CD4-positive, alpha-beta T cell treated with Interleukin-12 subunit alpha and Interleukin-12 subunit beta, for 1 hour (primary cell): ENCODE measurements at places on chromosomes 16 and 17.

DNA sequence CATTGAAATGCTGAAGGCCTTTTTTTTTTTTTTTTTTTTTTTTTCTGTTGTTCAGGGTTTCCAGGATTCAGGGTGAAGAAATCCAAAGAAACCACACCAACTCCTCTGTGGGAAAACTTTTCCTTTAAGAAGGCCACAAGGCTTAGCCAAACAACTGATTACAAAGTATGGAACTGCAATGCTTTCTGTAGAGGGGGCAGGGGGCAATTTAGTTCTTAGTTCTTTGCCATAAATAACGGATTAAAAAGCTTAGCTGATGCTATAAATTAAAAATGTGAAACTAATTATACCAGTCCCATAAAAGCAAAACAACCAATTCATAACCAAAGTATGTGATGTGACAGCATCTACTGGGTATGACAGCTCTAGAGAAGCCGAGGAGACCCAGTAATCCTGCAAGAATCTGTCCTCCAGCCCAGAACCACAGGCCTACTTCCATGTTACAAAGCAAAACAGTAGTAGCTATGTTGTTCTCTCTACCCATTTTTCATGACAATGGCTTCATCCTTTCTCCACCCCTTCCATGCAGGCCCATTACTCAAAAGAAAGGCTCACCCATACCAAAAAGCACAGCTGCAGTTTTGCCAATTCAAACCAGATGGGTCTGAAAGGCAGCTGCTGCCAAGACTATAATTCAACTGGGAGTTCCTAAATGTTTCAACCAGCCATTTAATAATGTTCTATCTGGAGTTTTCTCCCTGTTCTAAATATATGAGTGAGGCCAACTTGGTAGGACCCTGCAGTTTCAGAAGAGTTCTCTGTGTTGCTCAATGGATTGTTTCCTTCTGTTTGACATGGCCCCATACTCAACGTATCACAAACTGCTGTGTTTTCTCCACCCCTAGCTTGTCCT lies 167.1 kb upstream of the ZFHX3 start:
- no peak for DNase-seq

DNA sequence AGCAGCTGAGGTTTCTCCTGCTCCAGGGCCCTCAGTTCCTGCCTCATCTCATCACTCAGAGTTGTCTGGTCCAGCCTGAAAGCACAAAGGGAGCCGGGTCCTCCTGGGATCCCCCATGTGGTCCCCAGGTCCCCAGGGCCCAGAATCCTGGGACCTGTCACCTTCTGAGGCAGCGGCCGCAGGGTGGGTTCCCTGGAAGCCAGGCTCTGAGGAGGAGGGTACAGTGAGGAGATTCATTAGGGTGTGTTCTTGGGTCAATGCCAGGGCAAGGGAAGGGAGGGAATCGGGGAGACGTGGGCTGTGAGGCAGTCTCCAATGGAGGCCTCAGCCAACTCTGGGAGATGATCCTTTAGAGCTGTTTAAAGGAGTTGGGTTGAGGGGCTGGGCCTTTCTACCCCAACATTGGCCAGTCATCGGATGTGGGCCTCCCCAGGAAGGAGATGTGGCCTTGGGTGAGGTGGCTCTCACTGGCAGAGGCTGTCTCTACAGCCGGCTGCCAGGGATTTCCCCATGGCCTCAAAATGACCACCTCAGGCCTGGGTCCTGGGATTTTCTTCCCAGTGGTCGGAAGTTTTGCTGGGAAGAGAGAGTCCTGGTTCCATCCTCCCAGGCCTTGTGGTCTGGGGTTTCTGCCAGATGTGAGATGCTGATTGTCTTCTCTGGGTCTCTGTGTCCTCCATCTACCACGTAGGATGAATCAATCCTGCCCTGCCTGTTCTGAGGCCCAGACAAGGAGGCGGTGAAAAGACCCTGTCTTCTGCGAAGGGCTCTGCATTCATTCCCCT lies 47.3 kb downstream of the NLRP1 start:
- no peak for DNase-seq

GRCh38 chr16:330741-331140 lies 21.8 kb downstream of the AXIN1 start:
- no peak for DNase-seq

DNA sequence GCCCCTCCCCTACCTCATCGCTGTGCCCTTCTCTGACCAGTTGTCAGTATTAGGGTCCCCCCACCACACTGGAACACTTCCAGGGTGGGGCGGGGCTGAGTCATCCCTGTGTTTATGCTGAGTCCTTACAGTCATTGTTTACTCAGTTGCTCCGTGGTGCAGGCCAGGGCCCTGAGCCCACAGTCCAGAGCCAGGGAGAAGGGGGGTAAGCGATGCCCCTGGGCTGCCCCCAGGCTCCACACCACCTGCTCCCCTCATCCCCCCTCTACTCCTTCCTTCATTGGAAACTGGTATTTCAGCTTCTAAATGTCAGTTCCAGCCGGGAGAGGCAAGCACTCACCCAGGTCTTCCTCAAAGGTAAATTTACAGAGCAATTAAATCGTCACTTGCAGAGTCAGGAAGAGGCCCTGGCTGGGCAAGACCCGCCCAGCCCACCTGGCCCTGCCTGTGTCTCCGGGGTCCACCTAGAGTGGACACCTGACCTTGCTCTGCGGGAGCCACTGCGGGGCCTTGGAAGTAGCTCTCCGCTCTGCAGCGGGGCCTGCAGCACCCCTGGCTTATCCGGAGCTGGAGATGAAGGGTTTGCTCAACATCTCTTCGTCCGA lies 4.8 kb downstream of the ATP2A3 start:
- DNase-seq, result no peak

GRCh38 chr16:74709441-74709877 lies 8.8 kb upstream of the MLKL start:
- peak; percentile 82 for DNase-seq

GRCh38 chr16:81469710-81470535 lies 25.3 kb downstream of the CMIP start:
- DNase-seq, result peak; percentile 56

GRCh38 chr17:61251939-61252865 lies 147.4 kb upstream of the TBX2 start:
- peak; percentile 10 for DNase-seq

DNA sequence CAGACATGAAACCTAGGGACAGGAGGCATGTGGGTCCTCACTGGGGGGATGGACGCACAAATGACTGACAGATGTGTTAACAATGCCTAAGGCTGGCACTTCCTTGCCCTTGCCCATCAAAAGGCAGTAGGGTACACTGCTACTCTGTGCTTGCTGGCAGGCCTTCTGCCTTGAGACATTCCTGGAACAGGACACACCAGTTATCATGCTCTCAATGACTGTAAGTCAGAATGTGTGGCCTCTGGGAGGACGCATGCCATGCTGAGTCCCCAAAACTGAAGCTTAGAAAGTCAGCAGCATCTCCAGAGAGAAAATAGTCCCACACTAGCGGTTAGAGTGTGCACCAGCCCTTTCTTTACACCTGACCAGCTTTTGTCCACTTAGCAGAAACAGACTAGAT lies 16.1 kb upstream of the SREBF1 start:
- no peak for DNase-seq

DNA sequence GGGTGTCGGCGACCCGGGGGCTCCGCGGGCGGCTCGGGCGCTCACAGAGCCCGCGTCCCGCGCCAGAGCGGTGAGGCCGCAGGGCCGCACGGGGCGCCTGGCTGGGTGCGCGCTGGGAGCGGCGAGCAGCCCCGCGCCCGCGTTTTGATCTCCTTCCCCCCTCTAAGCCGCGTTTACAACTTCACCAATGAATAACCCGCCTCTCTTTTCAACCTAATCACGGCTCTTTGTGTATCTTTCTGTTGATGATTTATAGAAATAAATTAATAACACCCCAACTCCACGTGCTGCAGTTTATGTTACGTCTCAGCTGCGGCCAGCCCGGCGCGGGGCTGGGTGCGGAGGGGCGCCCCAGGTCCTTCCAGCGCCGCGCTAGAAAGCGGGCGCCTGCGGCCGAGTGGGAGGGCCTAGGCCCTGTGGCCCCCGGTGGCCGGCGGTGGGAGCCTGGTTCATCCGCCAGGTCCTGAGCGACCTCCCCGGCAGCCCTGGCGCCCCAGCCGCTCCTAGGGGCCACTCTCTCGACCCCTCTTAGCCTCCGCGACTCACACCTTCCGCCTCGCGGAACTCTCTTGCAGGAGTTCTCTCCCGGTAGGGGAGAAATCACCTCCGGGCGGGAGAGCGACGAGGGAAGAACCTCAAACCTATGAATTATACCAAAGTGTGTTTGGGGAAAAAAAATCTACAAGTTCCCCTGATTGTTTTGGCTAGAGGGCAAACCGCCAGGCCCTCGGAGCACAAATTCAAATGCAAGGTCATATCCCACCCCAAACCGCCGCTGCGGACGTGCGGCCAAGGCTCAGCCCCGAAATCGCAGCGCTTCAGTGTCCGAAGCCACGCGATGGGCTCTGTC lies 1.9 kb downstream of the HNF1B start:
- DNase-seq, result no peak

- no peak for DNase-seq
These were observed 31.9 kb upstream of the POLR3E start for GRCh38 chr16:22265351-22265750.

- peak; percentile 63 for DNase-seq
These were observed 1.8 kb upstream of the HELZ start for GRCh38 chr17:67246653-67247415.

GRCh38 chr17:45240905-45241327 lies 19.2 kb downstream of the FMNL1 start:
- no peak for DNase-seq

DNA sequence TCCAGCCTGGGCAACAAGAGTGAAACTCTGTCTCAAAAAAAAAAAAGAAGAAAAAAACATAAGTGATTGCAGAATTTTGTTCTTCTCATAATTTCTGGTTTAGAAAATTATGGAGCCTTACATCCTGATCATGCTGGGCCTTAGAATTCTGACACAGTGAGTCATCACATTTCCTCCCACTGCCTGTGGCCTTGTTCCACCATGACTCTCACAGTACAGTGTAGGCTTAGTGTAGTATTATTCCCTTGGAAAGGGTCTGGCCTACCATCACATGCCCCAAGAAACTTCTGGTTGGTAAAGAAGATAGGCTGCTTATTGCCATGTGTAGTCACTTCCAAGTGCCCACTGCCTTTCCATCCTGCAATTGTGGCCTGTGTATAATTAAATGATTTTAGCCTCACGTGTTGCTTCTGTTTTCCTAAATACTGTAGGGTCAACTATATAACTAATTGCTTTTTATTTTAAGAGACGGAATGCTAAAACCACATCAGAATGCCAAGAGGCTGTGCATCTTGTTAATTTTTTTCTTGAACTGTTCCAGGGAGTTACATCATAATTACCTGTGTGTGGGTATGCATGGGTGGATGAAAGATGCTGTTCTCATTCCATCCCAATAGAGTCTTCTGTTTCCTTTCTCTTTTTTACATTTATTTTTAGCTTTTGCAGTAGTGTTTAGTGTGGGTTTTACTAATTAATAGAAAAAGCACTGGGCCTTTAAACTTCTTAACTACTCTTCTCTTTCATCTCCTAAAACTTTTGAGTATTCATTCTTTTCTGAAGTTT lies 25.9 kb downstream of the OGFOD1 start:
- DNase-seq, result no peak

DNA sequence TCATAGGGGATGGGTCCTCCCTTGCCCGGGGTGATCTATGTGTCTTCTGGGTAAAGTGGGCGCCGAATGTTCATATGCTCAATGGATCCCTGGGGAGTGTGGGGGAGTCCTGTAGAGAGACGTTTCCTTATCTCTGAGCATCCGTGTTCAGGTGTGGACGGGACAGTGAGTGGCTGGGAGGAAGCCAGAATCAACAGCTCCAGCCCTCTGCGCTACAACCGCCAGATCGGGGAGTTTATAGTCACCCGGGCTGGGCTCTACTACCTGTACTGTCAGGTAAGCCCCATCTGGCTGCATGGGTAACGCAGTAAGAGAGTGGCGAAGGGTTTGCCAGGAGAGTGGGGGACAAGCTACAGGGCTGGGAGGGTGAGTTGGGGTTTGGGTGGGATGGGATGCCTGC lies 1.9 kb upstream of the TNFSF13 start:
- no peak for DNase-seq

DNA sequence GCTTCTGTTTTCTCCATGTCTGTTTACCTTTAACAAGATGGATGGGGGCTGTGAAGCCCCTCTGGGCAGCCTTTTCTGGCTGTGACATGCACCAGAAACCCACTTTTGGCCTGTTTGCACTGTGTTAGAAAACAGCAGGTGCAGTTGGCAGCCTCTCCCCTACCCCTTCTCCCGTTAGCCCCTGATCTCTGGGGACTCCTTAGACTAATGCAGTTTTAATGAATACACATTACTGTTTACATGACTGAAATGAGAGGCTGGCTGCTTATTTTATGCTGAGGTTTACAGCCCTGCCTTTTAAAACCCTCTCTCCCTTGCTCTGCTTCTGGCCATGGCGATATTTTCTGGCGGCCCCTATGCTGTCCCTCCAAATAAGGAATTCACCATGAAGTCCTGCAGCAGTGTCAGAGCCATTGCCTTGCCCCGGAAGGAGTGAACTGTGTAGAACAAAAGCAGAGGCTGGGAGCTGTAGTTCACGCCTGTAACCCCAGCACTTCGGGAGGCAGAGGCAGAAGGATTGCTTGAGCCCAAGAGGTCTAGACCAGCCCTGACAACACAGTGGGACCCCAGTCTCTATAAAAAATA lies 79.3 kb downstream of the PRKCB start:
- no peak for DNase-seq

DNA sequence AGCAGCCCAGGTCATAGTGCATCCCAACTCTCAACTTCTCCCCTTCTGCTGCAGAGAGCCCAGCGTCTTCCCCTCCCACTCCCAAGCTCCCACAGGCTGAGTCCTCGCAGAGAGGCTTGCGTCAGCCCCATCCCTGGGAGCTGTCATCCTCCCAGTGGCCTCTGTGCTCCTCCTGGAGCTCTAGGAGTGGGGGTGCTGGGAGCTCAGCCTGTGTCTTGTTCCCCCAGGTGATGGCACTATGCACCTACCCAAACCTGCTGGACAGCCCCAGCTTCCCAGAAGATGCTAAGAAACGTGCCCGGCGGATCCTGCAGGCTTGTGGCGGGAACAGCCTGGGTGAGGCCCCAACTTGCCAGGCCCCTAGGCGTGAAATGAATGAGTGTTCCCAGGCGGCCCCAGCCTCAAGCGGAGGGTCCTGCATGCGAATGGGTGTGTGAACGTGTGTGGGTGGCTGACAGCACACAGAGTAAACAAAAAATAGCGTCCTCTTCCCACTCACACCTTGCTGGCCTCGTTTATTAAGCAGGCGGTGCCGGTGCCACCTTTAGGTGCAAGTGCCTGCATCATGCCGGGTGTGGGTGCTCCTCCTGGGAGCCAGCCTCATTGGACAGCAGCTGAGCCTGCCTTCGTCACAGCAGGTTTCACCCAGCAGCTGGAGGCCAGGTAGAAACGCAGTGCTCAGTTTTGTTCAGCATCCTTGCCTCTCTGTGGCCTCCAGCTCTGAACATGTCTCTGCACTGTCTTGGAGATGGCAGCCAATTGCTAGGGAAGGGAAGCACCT lies 16.5 kb downstream of the GPT2 start:
- DNase-seq, result no peak
